Fibroblast of gingiva (primary cell): ENCODE measurements at places on chromosomes 13 and 19.

GRCh38 chr13:99363949-99364348 is 56.8 kb upstream of the GPR183 start:
- no peak for DNase-seq

- DNase-seq, result no peak
Measured at GRCh38 chr13:39414339-39414738, 188.7 kb downstream of the LHFPL6 start.

DNA sequence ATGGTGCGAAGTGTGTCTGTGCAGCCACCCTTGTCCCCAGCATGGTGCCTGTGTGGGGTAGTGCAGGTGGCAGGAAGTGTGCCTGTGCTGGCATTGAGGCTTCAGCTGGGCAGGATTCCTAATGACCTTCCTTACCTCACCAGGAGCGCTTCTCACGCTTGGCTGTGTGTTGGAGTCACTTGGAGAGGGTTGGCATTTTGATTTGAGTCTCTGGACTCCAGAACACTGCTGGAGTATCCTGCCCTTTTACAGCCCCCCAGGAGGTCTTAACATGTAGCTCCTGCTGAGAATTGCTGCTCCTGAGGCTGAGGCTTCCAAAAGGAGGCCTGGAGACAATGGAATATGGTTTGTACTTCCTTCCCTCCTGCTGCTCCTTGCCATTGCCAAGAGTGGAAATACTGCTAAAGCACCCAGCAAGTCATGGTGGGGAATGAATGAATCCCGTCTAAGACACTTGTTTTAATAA is 87.1 kb downstream of the ARHGEF7 start:
- no peak for DNase-seq

DNA sequence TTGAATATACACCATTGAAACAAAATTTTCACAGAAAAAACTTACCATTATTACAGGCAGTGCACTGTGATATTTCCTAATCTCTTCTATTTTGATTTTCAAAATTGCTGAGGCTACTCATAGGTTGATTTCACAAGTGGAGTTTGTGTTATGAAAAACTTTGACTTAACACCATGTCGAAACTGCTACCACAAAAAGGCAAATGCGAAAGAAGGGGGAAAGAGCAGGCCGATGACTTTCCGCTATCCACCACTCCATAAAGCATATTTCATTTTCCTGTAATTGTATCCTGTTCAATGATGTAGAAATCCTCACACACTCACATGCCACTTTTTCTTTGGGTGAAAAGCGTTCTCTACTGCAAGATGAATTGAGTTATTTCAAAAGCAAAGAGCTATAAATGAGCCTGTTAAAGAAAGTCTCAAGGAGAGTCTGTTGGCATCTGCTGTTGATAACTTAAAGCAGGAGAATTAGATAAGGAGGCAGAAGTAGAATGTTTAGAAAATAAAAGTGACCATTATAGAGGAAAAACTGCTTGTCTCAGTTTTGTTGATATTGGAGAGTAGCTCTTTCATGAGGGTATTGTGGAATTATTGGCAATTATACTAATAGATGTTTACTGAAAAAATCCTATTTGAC is 18.8 kb downstream of the KL start:
- DNase-seq, result peak; percentile 82

- DNase-seq, result no peak
Measured at GRCh38 chr13:95948656-95949055, 104.5 kb downstream of the UGGT2 start.

GRCh38 chr19:5774921-5775320 is 9.6 kb downstream of the PRR22 start:
- DNase-seq, result no peak

GRCh38 chr13:44241638-44242037 is 132.0 kb upstream of the SERP2 start:
- no peak for DNase-seq

DNA sequence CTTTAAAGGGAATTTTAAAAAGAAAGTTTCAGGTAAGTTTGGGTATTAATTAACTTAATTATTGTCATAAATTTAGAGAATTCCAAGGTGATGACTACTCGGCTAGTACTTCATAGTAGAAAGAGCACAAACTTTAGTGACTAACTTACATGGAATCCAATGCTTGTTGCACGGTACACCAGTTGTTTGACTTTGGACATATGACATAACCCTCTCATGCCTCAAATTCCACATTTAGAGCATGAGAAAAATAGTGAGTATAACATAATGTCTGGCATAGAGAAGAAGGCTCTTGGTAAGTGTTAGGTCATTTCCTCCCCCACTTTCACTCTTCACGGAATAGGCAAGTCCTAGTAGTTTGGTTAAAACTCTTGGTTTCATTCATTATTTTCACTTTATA is 1249.4 kb upstream of the SLC10A2 start:
- peak; percentile 44 for DNase-seq

GRCh38 chr19:12611361-12611699 is 610 bp downstream of the ZNF791 start:
- peak; percentile 76 for DNase-seq

GRCh38 chr19:13155472-13156359 is 5.5 kb downstream of the IER2 start:
- DNase-seq, result peak; percentile 78

DNA sequence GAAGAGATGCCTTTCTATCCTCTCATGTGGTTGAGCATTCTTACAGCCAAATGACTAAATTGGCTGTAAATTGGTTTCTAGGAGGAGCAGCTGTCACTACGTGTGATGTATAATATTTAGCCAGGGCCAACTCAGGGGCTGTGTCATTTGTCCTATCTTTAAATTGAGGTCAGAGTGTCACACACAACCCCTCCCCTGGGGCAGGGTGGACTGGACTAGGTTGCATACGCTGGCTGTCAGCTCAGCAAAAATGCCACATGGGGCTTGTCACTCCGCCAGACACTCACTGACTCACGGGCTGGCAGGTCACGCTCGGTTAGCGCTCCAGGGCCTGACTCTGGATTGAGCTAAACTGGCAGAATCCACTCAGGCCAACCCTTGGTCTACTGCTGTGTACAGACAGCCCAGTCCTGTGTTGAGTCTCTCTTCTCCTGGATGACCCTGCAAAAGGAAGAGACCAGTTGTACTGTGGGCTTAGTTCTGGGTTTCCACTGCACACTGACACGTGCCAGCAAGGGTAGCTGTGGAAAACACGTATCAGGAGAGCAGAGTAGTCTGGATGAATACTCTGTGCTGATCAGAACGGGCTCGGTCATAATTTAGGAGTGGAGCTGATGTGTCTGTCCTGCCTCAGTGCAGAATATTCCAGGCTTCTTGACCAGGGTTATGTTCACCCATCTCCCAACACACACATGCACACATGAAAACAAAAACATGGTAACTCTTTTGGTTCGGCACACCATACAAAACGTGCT is 29.1 kb downstream of the SHISA2 start:
- DNase-seq, result peak; percentile 83

- no peak for DNase-seq
Measured at GRCh38 chr19:33032218-33032781, 32.4 kb downstream of the RHPN2 start.
